ENCODE measurements at places on chromosomes 7 and 10.

GRCh38 chr10:44650691-44651661 is 260.2 kb upstream of the TMEM72 start:
- DNase-seq: no peak

DNA sequence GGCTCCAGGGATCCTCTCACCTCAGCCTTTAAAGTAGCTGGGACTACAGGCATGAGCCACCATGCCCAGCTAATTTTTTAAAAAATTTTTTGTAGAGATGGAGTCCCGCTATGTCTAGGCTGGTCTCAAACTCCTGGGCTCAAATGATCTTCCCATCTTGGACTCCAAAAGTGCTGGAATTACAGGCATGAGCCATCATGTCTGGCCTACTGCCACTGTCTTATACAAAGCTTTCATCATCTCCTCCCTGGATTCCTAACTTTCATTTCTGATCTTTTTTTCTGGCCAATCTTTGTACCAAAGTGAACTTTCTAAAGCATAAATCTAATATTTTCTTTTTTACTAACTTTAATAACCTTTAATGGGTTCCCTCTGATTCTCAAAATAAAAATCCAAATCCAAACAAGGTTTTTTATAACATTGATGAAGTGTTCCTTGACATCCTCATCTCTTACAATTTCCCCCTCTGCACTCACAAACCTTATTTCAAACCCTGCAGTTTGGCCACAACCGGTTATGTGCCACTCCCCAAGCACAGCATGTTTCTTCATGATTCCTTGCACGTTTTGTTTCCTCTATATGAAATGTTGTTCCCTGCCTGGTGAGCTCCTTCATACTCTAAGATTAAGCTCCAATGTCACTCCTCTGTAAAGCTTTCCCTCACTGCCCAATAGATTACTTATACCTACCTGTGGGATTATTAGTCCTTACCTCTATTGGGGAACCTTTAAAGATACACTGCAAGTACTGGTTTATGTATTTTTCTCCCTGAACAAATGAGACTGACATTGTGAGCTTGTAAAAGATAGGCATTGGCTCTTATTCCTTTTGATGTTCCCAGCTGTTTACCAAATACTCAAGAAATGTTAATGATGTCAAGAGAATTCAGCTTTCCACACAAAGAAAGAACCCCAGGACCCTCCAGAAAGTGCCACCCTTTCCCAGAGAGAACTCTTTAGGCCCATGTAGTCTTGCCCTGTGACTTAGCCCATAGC is 101.7 kb downstream of the HOXA1 start:
- DNase-seq: no peak

DNA sequence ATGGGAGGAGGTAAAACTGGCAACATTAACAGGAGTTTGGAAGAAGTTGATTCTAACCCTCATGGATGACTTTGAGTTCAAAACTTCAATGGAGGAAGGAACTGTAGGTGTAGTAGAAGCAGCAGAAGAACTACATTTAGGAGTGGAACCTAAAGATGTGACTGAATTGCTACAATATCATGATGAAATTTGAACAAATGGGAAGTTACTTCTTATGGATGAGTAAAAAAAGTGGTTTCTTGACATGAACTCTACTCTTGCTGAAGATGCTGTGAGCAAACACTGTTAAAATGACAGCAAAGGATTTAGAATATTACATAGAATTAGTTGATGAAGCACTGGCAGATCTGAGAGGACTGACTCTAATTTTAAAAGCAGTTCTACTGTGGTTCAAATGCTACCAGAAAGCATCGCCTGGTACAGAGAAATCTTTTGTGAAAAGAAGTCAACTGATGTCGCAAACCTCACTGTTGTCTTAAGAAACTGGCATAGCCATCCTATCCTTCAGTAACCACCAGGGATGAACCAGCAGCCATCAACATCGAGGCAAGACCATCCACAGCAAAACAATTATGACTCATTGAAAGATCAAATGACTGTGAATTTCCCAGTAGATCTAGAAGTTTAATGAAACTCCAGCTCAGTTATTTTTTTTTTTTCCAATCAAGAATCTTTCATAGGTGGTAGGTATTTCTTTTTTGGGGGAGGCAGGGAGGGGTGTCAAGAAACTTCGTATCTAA is 20.8 kb downstream of the BRAF start:
- no peak for DNase-seq

GRCh38 chr10:73997461-73997786 is 492 bp upstream of the VCL start:
- peak; percentile 66 for DNase-seq

DNA sequence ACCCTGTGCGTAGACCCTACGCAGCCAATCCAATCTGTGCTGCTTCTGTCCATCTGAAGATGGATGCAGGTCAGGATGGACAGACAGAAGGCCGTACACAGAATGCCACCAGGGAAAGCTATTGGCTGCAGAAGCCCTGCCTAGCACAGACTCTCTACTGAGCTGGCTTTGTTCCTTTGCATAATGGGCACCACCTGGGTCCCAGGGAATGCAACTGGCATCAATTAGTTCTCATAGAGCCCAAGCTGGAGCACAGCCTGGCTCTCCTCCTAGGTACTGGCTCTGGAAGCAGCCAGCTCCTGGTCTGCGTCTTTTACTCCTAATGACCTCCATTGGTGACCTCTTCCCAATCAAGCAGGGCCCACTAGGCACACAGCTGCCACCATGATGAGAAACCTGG is 26.8 kb upstream of the CACUL1 start:
- no peak for DNase-seq

DNA sequence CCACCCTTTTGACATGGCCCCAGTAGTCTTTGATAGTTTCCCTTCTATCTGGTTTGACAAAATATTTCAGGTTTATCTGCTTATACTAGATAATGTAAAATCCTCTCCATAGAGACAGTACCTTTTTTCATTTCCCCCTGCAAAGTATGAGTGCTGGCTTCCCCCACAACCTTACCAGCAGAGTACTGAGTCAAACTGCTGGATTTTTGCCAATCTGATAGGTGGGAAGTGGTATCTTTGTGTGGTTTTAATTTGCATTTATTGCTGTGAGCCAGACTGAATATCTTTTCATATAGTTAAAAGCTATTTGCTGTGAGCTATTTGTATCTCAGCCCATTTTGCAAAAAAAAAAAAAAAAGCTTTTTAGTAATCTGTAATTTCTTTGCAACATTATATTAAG is 32.1 kb upstream of the HECTD2 start:
- DNase-seq: peak; percentile 18

GRCh38 chr7:134699021-134699818 is 52.6 kb downstream of the BPGM start:
- no peak for DNase-seq

- no peak for DNase-seq
These were observed 38.1 kb downstream of the CFAP46 start for GRCh38 chr10:132904181-132904813.

GRCh38 chr10:75612904-75613684 is 181.7 kb downstream of the LRMDA start:
- peak; percentile 68 for DNase-seq

- DNase-seq: no peak
These were observed 3.0 kb upstream of the AOC1 start for GRCh38 chr7:150849204-150849775.

Data from GM12865 (cell line).